SIG-M5 (cell line): ENCODE measurements at places on chromosomes 6 and 20.

DNA sequence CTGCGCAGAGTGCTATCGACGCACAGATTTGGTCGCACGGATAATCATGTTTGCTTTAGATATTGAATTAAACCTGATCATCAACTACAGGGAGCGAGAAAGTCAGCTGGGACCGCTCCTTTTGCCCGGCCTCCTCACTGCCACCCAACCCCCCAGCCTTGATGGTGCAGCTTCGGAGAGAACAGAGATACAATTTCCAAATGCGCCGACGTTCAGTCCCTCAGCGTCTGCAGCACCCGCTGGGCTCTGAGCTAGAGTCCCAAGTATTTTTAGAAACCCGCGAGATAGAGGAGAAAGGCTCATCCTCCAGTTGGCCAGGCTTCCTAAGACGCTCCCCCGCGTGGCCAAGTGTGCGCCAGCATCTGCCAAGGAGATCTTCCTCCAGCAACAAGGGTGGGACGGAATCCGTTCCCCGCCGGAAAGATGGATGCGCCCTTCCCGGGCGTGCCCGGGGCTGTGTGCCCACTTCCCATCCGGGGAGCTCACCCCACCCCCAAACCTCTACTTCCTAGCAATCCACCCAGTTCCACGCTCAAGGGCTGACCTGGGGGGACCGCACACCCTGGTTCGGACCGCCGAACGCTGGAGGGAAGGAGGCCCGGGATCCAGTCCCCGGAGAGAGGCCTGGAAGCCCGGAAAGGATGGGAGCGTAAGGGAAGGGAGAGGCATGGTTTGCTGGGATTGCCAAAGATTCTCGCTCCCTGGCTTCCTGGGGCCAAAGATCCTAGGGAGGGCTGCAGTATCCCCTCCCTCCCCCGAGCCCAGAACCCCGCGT, 4.1 kb downstream of the NKX2-2 start:
- no peak for DNase-seq

- no peak for DNase-seq
These were observed 154.8 kb downstream of the PTPRK start for GRCh38 chr6:128365520-128366160.

DNA sequence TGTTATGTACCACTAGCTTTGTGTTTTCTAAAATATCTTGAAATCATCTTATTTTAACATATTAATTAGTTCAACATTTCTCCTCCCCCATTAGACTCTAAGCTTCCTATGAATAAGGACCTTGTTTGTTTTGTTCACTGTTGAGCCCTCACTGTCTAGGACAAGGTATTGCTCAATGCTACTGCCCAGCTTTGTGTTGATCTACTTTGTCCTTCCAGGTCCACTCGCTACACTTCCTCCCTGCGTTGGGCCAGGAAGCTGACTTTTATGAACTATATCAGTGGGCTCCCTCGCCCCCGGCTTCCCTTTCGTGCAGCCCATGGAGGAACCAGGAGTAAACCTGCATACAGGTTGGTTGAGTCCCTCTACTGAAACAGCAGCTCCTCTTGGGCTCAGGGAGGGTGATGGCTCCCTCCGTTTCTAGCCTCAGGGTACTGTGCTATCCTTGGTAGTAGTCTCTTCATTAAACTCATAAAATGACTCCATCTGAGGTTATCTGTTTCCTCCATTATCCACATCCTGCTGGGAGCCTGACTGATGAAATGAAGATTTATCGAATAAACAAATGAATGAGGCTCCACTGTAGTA, 272.5 kb downstream of the CLIC5 start:
- DNase-seq: no peak

DNA sequence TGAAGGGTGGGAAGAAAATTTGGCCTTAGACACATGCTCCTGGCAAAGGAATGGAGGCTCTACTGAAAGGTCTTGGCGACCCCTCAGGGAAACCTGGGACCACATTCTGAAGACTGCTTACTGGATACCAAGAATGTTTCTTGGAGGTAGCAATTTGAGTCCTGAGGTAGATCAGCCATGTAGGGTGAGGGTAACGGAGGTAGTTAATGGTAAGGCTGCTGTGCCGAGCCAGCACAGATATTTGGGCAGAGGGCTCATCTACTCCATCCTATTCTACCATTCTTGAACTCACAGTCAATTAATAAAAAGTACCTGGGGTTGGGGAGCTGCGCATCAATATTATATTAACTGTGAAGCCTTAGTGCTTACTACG, 401 bp upstream of the PHF3 start:
- DNase-seq: no peak

DNA sequence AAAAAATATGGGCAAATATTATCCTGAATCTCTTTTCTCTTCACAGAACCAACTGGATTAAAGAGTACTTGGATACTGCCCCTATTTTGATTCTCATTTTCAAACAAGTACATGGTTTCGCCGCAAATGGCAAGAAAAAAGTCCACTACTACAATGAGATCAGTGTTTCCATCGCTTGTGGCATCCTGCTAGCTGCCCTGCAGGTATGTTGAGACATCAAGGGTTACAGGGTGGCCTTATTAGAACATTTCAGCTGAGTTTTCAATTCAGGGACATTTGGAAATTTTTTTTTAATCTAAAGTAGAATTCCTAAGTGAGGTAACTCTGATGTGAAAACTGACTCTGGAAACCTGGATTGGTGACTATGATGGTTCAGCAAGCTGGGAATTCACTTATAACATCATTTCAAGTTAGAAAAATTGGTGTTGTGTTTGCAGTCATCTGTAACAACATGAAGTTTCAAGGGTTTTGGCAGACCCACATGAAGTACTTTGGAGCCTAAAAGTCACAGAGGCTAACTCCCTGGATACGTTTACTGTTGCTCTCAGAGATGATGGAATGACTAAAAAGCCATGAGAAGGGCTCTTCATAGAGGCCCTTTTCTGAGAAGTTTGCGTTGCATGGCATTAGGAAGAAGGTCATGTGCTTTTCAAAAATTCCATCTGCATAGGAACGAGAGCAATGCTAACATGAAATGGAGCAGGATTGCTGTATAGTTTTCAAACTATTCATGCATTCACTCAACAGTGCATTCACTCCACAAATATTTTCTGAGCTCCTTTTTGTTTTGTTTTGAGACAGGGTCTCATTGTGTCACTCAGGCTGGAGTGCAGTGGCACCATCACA, 25.5 kb downstream of the IYD start:
- no peak for DNase-seq

- no peak for DNase-seq
These were observed 7.4 kb downstream of the CYP39A1 start for GRCh38 chr6:46645265-46645664.

DNA sequence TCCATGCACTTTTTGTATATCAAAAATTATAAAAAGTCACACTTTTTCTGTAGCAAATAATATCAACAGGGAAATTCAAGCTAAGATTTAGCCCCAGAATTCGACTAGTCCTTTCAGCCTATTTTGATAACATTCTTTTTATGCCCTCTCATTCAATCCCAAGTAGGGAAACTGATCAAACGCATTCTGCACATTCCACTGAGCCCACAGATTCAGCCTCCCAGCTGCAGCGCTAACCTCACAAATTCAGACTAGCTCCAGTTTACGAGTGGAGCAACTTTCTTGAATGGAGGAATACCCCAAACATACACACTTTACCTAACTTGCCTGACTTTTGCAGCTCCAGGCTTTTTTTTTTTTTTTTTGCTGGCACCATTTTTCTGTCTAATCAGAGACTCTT, 70.3 kb upstream of the HEY2 start:
- no peak for DNase-seq

DNA sequence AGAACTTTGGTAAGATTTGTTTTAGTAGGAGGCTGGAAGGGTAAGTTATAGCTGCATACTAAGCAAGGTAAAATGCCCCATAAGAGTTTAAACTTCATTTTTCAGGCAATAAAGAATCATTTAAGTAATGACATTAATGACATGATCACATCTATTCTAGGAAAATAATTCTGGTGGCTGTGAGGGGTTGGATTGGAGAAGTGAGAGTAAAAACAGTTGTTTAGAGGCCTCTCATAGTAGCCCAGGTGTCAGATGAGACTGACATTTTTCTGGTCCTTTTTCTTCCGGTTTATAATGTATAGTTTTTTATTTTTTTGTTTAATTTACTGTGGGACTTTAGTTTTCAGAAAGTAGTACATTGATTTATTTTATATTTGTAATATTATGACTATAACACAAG, 40.8 kb downstream of the ITCH start:
- no peak for DNase-seq

DNA sequence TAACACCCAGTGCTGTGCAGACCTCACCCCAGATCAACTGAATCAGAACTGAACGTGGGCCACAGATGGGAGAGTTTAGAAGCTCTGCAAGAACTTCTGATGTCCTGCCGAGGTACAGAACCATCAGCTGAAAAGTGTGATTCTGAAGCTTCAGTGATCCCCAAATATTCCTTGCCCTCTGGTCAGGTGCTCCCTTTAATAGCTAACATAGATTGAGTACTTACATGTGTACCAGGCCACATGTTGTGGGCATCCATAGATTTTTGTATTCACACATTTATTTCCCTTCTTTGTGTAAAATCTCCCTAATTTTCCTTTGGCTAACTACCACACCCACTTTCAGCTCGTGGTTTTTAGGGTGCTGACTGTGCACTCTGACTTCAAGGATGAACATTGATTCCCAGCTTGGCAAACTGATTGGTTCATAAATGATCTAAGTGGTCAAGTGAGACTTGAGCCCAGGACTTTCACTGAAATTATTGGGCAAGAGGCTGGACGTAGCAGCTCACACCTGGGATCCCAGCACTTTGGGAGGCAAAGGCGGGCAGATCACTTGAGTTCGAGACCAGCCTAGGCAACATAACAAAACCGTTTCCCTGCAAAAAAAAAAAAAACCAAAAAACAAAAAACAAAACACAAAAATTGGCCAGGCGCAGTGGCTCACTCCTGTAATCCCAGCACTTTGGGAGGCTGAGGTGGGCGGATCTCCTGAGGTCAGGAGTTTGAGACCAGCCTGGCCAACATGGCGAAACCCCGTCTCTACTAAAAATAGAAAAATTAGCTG, 162.2 kb downstream of the BCAS1 start:
- no peak for DNase-seq

GRCh38 chr6:37024656-37025337, 19.3 kb downstream of the FGD2 start:
- DNase-seq: no peak

DNA sequence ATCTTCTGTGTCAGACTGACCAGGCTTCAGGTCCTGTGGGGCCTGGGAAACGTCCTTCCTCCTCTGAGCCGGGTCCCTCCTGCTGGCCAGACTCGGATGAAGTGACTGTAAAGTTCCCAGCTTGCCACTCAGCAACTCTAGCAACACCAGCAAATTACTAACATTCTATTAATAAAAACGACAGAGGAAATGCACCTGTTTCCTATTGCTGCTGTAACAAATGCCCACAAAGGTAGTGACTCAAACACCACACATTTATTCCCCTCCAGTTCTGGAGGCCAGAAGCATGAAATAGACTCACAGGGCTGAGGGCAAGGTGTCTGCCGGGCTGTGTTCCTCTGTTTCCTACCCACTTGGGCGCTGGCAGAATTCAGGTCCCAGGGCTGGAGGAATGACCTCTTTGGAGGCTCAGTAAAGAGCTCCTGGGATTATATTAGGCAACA, 48.8 kb downstream of the CTCFL start:
- no peak for DNase-seq

GRCh38 chr6:143745166-143746133, 67.7 kb downstream of the PHACTR2 start:
- DNase-seq: no peak

- DNase-seq: no peak
These were observed 451.7 kb downstream of the GRIK2 start for GRCh38 chr6:101845172-101845571.

DNA sequence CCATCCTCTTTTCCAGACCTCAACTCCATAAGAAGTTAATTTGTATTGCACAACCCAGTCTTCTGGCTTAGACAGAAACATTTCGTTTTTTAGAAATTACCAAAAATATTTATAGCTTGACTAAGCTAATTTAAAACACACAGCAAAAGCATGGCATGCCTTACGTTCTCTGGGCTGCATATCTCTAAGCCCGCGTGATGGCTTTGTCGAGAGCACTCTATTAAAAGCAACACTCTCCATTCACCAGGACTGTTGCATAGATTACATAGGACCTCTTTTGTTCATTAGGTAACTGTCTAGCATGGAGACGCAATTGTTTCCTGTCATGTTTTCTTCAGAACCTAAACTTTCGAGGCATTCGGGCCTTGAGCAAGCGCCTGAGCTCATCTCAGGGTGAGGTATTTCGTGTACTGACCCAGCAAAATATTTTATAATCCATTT, 104.5 kb downstream of the IBTK start:
- no peak for DNase-seq

GRCh38 chr20:24911461-24911860, 37.6 kb upstream of the CST7 start:
- DNase-seq: no peak

DNA sequence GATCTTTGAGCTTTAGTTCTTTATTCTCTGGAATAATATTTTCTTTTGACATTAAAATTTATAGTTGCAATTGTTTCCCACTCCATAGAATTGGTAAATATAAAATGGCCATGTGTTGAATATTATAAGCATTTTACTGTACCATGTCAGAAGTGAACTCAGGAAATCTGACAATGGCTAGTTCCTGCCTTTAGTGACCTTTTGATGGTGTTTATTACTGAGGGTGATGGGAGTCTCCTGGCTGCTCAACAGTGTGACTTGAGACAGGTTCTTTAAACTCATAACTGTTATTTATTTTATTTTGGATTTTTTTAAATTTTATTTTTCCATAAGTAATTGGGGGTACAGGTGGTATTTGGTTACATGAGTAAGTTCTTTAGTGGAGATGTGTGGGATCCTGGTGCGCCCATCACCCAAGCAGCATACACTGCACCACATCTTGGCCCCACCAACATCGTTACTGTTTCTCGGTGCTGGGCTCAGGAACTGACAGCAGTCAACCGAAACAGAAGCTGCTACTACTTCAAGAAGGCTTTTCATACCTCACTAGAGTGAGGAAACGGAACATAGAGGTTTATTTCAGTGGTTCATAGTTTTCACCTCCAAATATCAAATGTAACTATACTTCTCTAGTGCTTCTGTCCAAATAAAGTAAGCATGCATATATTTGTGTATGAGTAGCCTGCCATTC, 90.4 kb downstream of the PLEKHG1 start:
- DNase-seq: no peak
